ENCODE measurements at places on chromosomes 16 and 17. TPM values are rescaled to one million over a fixed set of nuclear protein-coding genes. Genes with fewer than 3 reads are reported as not detected.
A peak's percentile ranks its signal among the peaks of the same experiment; 100 is the strongest.

- peaks cover 4% of the 10 kb centered on the region for H3K4me1 ChIP-seq
- peaks cover 32% of the 10 kb centered on the region for H3K36me3 ChIP-seq
- no peak overlapping the region for H3K27ac ChIP-seq
- no peak for DNase-seq
- H3K27me3 ChIP-seq, result no peaks in the 10 kb centered on the region
Observed at GRCh38 chr16:3673201-3673600, 18.7 kb downstream of the DNASE1 start.

DNA sequence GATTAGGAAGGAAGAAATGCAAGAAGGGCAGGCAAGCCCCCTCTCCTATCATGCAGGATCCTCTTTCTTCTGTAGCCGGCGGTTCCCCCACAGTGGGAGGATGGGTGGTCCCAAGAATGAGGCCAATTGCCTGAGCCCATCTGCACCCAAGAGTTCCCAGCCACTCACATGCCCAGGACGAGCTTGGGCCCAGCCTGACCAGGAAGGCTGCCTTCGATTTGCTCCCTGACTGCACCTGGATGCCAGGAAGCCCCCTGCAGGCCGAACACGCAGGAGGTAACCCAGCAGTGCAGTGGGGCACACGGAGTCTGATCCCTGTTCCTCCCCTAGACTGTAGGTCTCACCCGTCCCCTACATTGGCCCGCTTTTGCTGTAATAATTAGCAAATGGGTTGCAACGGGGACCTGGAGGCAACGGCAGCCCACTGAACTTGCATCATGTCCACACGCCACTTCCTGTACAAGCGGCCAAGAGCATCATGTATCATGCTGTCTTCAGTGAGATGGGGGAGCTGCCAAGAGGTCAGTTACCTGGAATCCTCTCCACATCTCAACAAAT, 67.5 kb downstream of the AMFR start:
- H3K4me1 ChIP-seq, result peaks cover 38% of the 10 kb centered on the region
- no peak for DNase-seq
- H3K4me3 ChIP-seq, result peak overlapping the region; percentile 22
- H3K27me3 ChIP-seq, result peaks cover 2% of the 10 kb centered on the region
- peak overlapping the region; percentile 88 for H3K27ac ChIP-seq

DNA sequence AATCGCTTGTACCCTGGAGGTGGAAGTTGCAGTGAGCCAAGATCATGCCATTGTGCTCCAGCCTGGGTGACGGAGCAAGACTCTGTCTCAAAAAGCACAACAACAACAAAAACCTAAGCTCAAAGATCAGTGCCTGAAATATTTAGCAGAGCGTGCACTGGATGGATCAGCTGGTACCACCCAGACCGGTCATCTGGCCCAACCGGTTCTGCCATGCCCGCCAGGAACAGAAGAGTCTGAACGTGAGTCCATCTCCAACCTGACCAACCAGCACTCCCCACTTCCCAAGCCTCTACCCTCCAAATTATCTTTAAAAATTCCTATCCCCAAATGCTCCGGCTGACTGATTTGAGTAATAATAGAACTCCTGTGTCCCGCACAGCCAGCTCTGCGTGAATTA, 1.5 kb upstream of the UQCC4 start:
- peaks cover 5% of the 10 kb centered on the region for H3K36me3 ChIP-seq

HS3ST2 gene
- total RNA-seq, result not detected

ITGA2B gene
- total RNA-seq, result 0.44 TPM
